ENCODE measurements at places on chromosomes 1 and 21. TPM values are rescaled to one million over a fixed set of nuclear protein-coding genes. Genes with fewer than 3 reads are reported as not detected.

Gene KCNJ9
- total RNA-seq = 0.28 TPM

Gene CRNN
- total RNA-seq = not detected

Gene USH2A
- not detected for total RNA-seq

- no peaks in the 10 kb centered on the region for H3K27me3 ChIP-seq
- DNase-seq = no peak
- H3K27ac ChIP-seq = no peak overlapping the region
These were observed 153.8 kb downstream of the NTNG1 start for GRCh38 chr1:107294686-107295085.

- no peaks in the 10 kb centered on the region for H3K27me3 ChIP-seq
- DNase-seq = peak; percentile 86
- no peaks in the 10 kb centered on the region for H3K36me3 ChIP-seq
- H3K27ac ChIP-seq = peak overlapping the region; percentile 42
- no peaks in the 10 kb centered on the region for H3K4me1 ChIP-seq
- no peak overlapping the region for H3K4me3 ChIP-seq
These were observed 55.7 kb downstream of the XCL2 start for GRCh38 chr1:168488138-168488537.

DNA sequence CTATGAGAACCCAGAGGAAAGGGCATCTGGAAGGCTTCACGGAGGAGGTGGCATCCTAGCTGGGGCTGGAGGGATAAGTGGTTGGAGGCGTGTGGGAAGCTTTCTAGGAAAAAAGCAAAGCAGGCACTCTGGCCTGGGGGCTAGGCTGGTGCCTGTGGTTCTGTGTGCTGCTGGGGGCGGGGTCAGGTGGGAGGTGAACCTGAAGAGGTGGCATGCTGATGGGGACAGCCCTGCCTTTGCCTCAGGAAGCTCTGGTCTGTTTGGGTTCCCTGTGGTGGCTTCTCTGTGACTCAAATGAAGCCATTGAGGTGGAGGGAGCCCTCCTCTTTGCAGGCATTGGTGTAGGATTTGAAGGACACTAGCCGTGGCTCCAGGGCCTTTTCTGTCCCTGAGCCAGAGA lies 221.6 kb upstream of the POU3F1 start:
- H3K36me3 ChIP-seq = no peaks in the 10 kb centered on the region
- H3K27me3 ChIP-seq = no peaks in the 10 kb centered on the region
- no peak overlapping the region for H3K27ac ChIP-seq
- DNase-seq = no peak
- no peak overlapping the region for H3K4me3 ChIP-seq

- no peak overlapping the region for H3K4me3 ChIP-seq
- peak overlapping the region; percentile 38 for H3K27ac ChIP-seq
These were observed 54.0 kb downstream of the APP start for GRCh38 chr21:26116456-26117011.

GRCh38 chr1:31689854-31690253 lies 14.0 kb downstream of the COL16A1 start:
- H3K4me3 ChIP-seq = no peak overlapping the region
- peaks cover 16% of the 10 kb centered on the region for H3K4me1 ChIP-seq
- H3K36me3 ChIP-seq = peaks cover 8% of the 10 kb centered on the region
- H3K27ac ChIP-seq = no peak overlapping the region
- DNase-seq = no peak

DNA sequence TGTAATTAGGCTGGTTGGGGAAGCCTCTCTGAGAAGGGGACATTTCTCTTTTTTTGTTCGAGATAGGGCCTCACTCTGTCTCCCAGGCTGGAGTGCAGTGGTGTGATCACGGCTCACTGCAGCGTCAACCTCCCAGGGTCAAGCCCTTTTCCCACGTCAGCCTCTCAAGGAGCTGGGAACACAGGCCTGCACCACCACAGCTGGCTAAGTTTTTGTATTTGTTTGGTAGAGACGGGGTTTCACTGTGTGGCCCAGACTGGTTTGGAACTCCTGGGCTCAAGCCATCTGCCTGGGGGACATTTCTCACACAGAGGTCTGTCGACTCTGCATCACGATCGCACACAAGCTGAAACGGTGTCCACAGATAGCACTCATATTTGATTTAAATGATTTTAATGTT lies 39.7 kb downstream of the HUNK start:
- H3K4me1 ChIP-seq = peaks cover 13% of the 10 kb centered on the region
- no peak overlapping the region for H3K27ac ChIP-seq
- H3K27me3 ChIP-seq = no peaks in the 10 kb centered on the region
- no peak overlapping the region for H3K4me3 ChIP-seq
- H3K36me3 ChIP-seq = no peaks in the 10 kb centered on the region
